ENCODE measurements at places on chromosomes 1 and 21.

DNA sequence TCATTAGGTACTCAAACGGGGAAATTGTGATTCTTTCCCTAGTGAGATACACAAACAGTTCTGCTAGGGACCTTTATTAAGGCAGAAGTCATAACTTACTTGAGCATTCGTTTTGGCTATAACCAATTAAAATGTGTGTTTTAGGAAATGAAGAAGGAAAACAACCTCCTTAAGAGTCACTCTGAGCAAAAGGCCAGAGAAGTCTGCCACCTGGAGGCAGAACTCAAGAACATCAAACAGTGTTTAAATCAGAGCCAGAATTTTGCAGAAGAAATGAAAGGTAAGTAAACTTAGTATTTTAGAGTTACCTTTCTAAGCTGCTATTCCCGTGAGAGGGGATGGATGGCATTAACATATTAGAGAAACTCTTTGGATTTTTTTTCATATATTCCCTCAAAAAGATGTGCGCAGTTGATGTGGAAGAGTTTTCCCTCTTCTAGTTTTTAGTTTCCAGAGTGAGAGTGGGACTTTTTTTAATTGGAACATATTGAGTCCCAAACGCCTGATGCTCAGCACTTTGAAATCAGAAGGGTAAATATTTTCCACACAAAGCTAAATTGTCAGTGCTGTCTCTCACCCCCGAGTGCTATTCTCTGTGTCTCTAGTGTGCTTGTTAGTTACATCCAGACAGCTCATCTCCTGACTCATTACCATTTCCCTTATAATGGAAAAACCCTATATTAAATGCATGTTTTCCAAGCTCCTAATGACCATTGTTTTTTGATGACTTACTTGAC lies 34.9 kb downstream of the CENPF start:
- no peak for DNase-seq

- no peak for DNase-seq
Observed at GRCh38 chr21:25887646-25888306, 153.0 kb downstream of the GABPA start.

GRCh38 chr1:193498088-193498655 lies 311.8 kb upstream of the B3GALT2 start:
- DNase-seq, result no peak

DNA sequence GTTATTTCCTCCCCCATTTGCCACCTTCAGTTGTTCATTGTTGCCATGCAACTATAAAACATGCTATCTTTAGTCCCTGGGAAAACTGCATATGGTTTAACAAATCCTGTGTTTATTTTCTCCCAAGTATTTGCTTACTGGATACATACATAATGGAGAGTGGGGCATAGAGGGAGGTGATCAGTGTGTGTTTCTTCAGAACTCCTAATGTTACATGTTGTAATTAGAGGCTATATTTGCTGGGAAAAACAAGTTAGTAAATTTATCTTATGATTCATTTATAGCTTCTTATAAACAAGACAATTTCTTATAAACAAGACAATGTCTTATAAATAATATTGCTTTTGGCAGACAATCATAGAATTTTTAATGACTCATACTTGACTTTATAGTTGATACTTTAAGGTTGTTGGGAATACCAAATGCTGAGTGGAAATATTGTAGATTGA lies 7.3 kb upstream of the GIPC2 start:
- DNase-seq, result no peak

- DNase-seq, result no peak
Observed at GRCh38 chr1:29500041-29500440, 263.7 kb downstream of the PTPRU start.

DNA sequence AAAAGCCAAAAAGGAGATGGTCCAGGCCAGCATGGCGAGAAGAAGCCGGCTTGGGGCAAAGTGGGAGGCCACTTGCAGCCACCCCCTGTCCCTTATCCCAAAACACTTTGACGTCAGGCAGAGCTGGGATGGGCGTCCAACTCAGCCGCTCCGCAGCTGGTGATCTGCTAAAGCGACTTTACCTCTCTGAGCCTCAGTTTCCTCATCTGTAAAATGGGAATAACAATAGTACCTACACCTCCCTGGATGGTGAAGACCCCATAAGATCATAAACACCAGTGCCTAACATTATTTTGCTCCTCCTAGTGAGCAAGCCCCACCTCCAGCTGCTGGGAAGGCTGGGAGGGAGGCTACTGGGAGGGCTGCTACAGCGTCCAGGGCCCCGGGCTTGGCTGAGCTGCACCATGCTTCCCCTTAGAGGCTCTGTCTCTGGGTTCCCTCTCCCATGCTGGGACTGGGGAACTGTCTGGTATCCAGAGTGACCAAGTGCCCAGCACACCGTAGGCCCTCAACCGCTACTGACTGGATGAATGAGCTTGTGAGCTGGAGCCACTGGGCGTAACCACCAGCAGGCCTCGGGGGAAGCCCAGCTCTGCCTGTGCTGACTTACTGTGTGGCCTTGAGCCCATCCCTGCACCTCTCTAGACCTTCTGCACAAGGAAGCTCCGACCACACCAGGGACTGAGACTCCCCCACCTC lies 18.3 kb downstream of the IFFO2 start:
- DNase-seq, result no peak

GRCh38 chr1:63746129-63746864 lies 27.5 kb upstream of the ROR1 start:
- DNase-seq, result peak; percentile 24

- DNase-seq, result no peak
Observed at GRCh38 chr1:2099886-2100779, 49.9 kb downstream of the PRKCZ start.

DNA sequence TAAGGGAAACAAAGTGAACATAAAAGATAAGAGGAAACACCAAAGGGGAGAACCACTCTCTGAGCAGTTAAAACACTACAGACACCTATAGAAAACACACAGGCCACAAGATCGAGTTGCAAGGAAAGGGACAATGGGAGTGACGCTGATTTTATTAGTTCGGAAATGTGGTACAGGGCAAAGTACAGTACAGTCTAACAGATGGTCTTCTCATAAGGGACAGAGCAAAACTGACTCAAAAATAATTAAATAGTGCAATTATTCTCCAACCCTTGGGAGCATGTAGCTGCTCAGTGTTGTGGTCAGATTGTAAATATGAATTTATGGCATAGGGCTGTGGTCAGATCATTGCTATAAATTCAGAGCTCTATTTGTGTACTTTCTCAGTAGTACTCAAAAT lies 352.0 kb downstream of the USH2A start:
- DNase-seq, result no peak

- no peak for DNase-seq
Observed at GRCh38 chr1:10431070-10431730, 967 bp downstream of the CENPS start.

DNA sequence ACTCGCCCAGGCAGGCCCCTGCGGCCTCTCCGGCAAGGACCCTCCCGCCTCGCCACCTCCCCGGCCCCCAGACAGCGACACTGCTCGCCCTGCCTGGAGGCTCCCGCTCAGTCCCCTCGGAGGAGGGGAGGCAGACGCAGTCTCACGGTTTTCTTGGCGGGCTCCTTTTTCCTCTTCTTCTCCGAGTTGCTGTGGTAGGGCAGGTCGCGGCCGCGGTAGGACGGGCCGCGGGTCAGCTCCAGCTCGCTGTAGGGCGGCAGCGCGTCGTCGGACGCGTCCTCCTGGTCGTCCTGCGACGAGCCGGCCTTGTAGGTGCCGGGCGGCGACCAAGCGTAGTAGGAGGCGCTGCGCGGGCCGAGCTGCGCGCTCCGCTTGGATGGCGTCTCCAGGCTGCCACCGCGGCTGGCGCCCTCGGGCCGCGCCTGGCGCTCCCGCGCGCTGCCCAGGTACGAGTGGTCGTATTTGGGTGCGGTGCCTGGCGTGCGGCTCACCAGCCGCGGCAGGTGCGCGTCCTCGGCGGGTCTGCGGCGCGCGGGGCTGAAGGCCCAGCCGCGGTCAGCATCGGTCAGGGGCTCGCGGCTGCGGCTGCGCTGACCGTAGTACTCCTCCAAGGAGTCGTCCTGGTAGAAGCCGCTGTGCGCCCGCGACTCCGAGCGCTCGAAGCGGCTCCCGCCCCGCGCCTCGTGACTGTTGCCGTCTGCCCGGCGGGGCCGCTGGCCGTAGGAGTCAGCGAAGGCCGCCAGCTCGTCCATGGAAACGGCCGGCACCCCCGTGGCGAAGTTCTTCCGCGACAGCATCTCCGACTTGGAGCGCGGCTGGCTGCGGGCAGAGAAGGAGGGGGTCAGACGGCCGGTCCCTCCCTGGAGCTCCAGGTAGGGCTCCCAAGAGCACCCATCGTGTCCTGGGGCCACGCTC lies 44.8 kb upstream of the TADA1 start:
- DNase-seq, result no peak

DNA sequence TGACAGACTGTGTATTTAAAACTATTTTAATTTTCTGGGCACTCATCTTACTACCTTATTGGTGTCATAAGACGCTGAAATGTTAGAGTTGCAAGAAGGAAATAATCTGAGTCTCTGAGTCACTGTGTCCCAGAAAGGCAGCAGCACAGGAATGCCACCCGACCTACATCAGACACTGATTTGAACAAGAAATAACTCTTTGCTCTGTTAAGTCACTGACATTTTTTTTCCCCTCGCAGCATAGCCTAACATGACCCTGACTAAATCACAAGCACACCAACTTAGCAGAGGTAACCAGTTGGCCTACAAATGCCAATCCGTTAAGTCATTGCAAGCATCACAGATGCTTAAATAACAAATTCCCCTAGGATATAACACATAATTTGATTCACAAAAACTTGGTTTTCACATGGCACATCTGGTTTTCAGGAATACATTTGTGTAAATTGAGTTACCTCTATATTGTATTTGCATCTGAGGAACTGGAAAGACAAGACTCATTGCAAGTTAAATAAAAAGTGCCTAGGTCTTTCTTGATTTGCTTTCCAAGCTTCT lies 349.1 kb downstream of the SEC16B start:
- DNase-seq, result no peak

GRCh38 chr1:155131285-155131684 lies 3.6 kb downstream of the EFNA1 start:
- DNase-seq, result no peak

DNA sequence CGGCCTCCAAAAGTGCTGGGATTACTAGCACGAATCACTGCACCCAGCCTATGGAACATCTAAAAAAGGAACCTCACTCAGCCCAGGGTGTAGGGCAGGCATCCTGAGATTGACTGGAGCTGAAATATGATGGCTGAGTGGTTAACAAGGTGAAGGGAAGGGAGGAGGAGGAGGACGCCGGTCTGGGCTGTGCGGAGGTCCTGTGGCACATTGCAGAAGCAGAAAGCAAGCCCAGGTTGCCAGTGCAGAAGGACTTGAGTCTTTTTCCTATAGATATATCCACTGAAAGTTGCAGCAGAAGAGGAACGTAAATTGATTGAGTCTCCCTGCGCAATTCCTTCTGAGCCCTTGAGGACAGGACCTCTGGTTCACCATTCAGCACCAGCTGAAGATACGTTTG lies 1.5 kb upstream of the KIF17 start:
- DNase-seq, result no peak

GRCh38 chr1:100896481-100896982 lies 642 bp downstream of the SLC30A7 start:
- peak; percentile 20 for DNase-seq

DNA sequence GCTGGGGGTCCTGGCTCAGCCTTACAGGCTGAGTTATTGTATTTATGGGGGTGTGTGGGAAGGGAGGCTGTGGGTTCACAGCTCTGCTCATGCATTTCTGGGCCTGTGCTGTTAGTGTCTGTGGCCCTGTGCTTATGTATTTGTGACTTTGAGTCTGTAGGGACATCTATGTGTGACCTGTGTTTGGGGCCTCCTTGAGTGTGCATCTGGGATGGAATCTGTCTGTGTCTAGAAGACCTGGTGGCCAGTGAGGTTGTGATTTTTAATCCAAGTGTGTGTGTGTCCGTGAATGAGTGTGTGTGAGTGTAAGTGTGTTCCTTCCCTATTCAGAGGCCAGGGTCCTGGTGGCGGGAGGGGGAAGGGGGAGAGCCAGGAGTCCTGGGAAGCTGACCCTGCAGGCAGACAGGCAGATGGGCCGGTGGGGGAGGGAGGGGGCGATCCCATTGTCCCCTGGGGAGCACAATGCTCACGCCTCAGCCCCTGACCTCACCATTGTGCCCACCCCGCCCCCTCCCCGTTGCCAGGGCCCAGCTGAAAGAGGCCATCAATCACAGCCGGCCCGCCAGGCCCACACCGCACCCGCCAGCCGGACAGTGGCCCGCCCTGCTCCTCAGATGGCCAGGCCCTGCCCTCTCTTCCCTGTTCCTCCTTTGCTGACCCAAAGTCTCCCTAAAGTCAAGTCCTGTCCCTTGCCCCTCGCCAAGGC lies 19.6 kb downstream of the SLC27A3 start:
- DNase-seq, result peak; percentile 56

DNA sequence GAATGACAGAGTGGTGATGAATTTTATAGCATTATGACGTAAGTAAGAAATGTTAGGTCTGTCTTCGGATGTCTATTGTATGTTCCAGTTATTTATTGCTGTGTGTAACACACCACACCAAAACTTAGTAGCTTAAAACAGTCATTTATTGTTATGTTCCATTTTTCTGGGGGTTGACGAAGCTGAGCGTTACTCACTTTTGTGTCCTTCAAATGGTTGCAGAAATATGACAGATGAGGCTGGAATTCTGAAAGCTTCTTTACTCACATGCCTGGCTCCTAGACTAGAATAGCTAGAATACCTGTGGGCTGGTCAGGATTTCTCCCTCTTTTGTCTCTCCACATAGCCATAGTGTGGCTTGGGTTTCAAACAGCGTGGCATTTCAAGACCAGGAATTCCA lies 62.1 kb upstream of the S1PR1 start:
- DNase-seq, result no peak

GRCh38 chr21:43697758-43698643 lies 20.9 kb upstream of the PDXK start:
- DNase-seq, result no peak

- peak; percentile 80 for DNase-seq
Observed at GRCh38 chr1:177170756-177171535, at the start of gene BRINP2. Gene BRINP2 (plus strand): TSS chr1:177170958. CDS start chr1:177229877, 58,919 bp downstream.

DNA sequence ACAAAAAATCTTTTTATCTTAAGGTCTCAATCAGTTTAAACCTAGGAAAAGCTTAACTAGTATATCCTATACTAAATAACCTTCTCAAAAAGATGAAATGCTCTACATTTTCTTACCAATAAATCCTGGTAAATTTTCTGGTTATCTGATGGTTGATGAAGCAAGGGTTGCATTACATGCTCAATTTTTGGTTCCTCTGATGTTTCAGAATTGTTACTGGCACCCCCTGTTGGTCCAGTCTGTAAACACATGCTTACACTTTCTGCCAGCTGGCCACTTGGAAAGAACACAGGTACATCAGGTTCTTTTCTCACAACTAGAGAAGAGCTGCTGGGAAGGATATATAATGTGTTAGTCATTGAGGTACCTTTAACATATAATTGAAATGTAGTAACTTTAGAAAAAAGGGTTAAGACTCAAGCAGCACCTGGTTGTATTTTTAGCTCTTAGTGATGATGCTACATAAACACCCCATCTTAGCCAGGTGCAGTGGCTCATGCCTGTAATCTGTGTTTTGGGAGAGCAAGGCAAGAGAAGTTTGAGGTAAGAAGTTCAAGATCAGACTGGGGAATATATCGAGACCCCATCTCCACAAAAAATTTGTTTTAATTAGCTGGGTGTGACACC lies 30.9 kb upstream of the TAL1 start:
- DNase-seq, result peak; percentile 11

DNA sequence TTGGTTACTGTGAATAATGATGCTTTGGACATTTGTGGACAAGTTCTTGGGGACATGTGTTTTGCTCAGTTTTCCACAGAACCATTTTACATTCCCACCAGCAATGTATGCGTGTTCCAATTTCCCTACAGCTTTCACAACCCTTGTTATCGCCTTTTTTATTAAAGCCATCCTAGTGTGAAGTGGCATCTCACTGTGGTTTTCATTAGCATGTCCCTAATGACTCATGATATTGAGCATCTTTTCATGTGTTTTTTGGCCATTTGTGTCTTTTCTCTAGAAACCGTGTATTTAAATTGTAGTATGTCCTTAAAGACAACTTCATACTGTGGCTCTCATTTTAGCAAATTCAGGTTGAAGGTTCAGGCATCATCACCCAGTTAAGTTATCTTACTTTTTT lies 132.1 kb downstream of the TGFBR3 start:
- no peak for DNase-seq

Measured in SK-N-DZ (cell line).